ENCODE measurements at places on chromosomes 4 and X.

DNA sequence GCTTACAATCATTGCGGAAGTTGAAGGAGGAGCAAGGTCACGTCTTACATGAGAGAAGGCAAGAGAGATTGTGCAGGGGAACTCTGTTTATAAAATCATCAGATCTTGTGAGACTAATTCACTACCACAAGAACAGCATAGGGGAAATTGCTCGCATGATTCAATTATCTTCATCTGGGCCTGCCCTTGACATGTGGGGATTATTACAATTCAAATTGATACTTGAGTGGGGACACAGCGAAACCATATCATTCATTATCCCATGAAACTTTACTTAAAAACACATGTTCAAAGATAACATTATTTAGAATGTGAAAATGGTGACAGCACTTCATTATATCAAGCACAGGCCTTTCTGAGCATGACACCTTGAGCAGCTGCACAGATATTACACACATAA lies 1087.8 kb downstream of the C4orf33 start:
- no peak for DNase-seq

- peak; percentile 48 for DNase-seq
Measured at GRCh38 chr4:40699648-40700047, 50.1 kb upstream of the NSUN7 start.

- DNase-seq, result no peak
Measured at GRCh38 chrX:103400931-103401330, 24.6 kb downstream of the BEX3 start.

GRCh38 chr4:9146967-9147366 lies 23.2 kb upstream of the FAM90A26 start:
- DNase-seq, result no peak

GRCh38 chr4:86181585-86181984 lies 178.3 kb downstream of the MAPK10 start:
- DNase-seq, result peak; percentile 12

- no peak for DNase-seq
Measured at GRCh38 chrX:119643696-119644095, 37.5 kb upstream of the NKRF start.

GRCh38 chr4:175784986-175785525 lies 27.0 kb downstream of the GPM6A start:
- DNase-seq, result no peak

GRCh38 chr4:151325111-151325948 lies at the start of gene SH3D19:
Gene SH3D19, minus strand, starts transcription at chr4:151325605. Its CDS starts 253 bp downstream, at chr4:151325352.
- DNase-seq, result peak; percentile 76

DNA sequence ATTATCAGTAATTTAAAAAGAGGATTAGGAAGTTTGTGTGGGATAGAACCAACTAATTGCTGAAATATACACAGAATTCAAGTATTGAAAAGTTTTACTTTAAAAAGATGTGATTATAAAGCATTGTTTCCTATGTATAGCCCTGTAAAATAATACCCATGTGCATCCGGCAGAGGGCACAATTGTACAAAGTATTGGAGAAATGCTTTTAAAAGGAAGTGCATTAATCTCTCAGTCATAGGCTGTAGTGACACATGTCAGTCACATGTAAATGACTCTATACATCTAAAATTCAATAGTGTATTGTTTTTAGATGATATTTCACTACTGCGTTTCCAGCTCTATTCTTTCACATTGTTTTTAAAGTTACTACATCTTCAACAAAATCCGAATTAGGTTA lies 9.7 kb upstream of the GEMIN8 start:
- DNase-seq, result peak; percentile 76

GRCh38 chr4:4492161-4492847 lies 49.5 kb downstream of the STX18 start:
- peak; percentile 27 for DNase-seq

DNA sequence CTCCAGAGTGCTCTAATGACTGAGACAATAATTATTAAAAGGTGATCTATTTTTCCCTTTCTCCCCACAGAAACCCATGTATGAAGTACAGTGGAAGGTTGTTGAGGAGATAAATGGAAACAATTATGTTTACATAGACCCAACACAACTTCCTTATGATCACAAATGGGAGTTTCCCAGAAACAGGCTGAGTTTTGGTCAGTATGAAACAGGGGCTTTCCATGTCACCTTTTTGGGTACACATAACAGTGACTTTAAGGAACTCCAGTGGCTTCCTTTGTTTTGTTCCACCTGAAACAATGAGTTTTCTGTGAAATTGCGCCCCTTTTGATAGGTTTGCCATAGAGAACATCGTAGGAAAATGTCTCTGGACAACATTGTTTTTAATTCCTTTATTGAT lies 69.6 kb downstream of the KIT start:
- no peak for DNase-seq

DNA sequence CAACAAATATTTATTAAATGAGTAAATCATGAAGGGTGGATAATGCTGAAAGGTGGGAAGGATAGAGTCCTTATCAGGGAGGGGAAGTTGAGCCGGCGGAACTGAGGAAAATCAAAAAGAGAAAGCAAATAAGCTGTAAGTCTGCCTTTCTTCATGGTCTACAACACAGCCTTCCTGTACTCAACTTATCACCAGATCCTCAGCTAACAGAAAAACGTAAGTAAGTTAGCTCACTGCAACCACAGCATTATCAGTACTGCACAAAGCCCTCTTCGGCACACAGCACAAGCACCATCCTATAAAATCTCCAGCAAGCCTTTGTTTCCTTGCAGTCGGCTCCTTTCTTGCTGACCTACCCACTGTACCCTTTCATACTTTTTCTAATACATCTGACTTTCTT lies 70.3 kb downstream of the CRMP1 start:
- no peak for DNase-seq

GRCh38 chr4:754221-755120 lies 48.8 kb downstream of the PCGF3 start:
- DNase-seq, result no peak

- no peak for DNase-seq
Measured at GRCh38 chr4:137674066-137674465, 141.8 kb upstream of the PCDH18 start.

DNA sequence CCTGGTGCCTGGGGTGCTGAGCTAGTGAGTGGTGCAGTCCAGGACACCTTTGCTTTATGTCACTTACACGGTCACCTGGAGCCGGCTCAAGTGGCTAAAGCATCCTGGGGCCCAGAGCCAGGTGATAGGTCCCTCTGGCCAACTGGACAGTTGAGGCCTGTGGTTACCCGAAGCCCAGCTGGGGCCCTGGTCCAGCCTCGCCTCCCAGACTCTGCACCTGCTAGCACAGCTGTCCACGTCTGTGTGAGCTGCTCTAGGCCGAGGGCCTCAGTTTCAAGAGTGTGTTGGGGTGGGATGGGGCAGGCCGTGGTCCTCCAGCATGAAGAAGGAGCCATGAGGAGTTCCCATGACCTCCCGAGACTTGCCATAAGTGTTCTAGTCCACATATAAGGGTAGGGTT lies 7.7 kb upstream of the ADD1 start:
- DNase-seq, result no peak

DNA sequence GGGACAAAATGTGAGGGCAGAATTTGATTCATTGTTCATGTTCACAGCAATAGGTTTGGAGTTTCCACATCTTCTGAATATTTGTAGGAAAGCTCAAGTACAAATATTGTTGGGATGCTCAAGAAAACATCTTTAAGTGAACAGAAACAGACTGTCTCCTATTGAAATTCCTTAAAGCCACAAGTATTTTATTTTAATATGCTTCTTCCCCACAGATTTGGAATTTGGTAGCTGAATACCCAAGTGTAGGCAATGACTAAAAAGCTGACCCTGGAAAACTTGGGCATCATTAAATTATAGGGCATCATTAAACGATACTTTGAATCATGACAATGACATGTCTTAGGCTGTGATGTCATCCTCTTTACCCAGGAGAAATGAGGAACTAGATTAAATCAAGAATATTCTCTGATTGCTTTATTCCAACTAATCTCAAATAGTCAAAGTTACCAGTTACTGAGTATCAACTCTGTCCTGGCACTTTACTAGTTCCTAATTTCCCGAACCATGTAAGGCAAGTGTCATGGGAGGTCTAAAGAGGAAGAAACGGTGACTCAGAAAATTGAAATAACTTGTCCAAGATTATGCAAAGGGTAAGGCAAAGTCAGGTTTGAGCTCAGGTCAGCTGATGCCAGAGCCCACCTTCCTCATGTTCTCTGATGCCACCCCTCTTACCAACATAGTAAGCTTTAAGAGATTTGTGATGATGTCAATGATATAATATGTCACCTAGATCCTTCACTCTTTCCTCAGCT lies 223.1 kb upstream of the LEF1 start:
- no peak for DNase-seq

- DNase-seq, result peak; percentile 32
Measured at GRCh38 chr4:85495621-85496020, 20.7 kb downstream of the ARHGAP24 start.

GRCh38 chr4:153408932-153409331 lies 57.2 kb upstream of the TMEM131L start:
- no peak for DNase-seq

DNA sequence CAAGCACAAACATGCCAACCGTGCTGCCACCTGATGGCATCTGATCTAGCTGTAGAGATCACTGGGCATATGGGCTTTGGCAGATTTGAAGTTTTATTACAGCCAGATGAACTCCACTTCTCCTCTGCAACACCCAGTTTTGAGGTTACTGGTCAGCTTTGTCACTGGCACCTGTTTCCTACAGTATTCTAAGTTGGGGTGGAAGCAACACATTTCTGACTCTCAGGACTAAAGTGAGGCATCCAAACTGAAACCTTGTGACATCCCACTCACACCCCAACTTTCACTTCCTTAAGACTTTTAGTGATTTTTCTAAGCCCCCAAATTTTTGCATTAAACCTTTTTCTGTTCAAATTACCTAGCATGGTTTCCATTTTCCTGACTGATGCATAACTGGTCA lies 115.1 kb upstream of the PCDH18 start:
- no peak for DNase-seq

DNA sequence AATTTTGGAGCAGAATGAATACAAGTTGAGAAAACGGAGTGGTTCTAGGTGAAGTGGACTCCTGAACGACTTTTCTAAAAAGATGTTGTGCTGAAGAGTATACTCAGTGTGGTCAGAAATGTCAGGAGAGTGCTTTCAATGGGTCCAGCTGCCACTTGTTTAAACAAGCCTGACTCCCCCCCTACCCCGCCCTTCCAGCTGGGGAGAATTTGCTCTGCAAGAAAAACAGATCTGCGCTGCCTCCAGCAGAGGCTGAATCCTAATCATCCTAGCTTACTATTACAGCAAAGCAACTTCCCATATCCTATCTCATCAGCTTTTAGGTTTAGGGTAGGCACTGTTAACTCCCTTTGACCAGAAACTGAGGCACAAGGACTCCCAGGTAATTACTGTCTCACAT lies 1.9 kb downstream of the MAP3K15 start:
- DNase-seq, result no peak
